Renal cortical epithelial cell (primary cell): ENCODE measurements at places on chromosomes 16 and 17. TPM values are rescaled to one million over a fixed set of nuclear protein-coding genes. Genes with fewer than 3 reads are reported as not detected.

Gene CDC6
- 2.6 and 19.1 TPM in 2 replicates for total RNA-seq

Gene ACE
- total RNA-seq = 0.52 and 0.55 TPM in 2 replicates

Gene CTRL
- 0.15 and 0.69 TPM in 2 replicates for total RNA-seq

Gene RSPRY1
- 73.8 and 91.1 TPM in 2 replicates for total RNA-seq

Gene KRT23
- total RNA-seq = 1.2 and 68.1 TPM in 2 replicates

Gene KRT25
- not detected in 2 replicates for total RNA-seq

Gene HOXB4
- 2.1 and 8.7 TPM in 2 replicates for total RNA-seq

Gene GUCY2D
- not detected in 2 replicates for total RNA-seq

Gene VAT1L
- 0.10 TPM in 1 of 2 replicates, not detected in the other for total RNA-seq

Gene KRTAP4-3
- not detected in 2 replicates for total RNA-seq

Gene SLC52A1
- total RNA-seq = 0.52 and 0.55 TPM in 2 replicates

Gene EPOP
- 2.1 and 2.6 TPM in 2 replicates for total RNA-seq

Gene WNT3
- 1.4 and 1.9 TPM in 2 replicates for total RNA-seq

Gene TLCD3A
- 21.6 and 26.0 TPM in 2 replicates for total RNA-seq

Gene NPIPB9
- total RNA-seq = 4.5 TPM in 1 of 2 replicates, not detected in the other

Gene CSH1
- not detected in 2 replicates for total RNA-seq

Gene MSRB1
- 9.6 and 10.8 TPM in 2 replicates for total RNA-seq

Gene SLC43A2
- total RNA-seq = 8.9 and 33.1 TPM in 2 replicates

Gene KRTAP3-2
- total RNA-seq = not detected in 2 replicates

Gene VKORC1
- 89.1 and 128 TPM in 2 replicates for total RNA-seq

DNA sequence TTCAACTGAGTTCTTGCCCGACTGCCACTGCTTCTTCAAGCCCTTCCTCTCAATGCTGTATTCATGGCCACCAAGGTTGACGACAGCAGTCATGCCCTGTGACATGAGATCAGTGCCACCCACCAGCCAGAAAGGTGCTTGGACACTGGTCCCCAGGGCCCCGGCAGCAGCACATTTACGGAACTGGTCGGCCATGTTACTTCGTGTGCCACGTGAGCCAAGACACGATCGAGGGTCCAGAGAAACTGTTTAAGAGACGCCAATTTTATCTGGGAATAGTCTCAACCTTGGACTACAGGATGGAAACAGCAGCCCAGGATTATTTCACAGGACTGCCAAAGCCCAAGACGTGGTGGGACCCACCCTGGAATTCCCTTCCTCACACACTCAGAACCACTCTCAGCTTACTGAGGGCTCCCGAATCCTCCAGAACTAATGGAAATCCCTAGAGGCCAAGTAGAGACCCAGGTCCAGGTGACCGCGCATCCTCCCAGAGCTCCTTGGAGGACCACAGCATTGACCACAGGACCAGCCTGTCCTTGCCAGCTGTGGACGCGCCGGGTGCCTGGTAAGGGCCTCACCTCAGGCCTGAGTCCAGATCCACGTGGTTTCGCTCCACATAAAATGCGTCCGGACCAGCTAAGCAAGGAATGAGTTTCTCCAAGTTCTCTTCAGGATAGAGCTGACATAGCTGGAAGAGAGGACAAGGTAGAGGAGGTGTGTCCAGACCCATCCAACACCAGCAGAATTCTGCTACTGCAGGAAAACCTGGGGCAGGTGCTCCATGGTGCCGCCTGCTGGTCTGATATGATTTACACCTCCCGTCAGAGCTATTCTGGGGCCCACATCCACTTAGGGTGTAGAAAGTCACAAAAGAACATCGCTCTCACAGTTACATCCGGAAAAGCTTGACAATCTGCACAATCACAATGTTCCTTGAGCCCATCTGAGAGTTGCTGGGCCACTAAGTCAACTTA is 28.2 kb downstream of the MAP1LC3B start:
- no peak for DNase-seq

GRCh38 chr17:68794636-68795434 is 160.4 kb downstream of the ABCA8 start:
- DNase-seq = no peak

- no peak for DNase-seq
Measured at GRCh38 chr17:9886141-9886930, 18.7 kb downstream of the RCVRN start.

- DNase-seq = no peak
Measured at GRCh38 chr16:30418350-30419181, 11.2 kb downstream of the ZNF771 start.

DNA sequence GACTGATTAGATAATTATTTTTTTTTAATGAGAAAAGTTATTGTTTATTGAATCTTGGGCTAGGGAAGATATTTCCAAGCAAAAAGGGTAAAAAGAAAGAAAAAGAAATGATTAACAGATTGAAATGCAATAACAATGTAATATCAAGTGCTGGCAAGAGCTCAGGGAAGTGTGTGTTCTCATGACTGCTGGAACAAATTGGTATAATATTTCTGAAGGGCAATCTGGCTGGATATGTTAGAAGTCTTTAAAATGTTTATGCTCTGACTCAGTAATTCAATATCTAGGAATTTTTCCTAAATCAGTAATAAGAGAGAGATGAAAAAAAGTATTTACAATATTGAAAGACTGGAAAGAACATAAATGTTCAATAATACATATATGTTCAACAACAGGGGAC is 7.6 kb upstream of the ZNF624 start:
- no peak for DNase-seq

DNA sequence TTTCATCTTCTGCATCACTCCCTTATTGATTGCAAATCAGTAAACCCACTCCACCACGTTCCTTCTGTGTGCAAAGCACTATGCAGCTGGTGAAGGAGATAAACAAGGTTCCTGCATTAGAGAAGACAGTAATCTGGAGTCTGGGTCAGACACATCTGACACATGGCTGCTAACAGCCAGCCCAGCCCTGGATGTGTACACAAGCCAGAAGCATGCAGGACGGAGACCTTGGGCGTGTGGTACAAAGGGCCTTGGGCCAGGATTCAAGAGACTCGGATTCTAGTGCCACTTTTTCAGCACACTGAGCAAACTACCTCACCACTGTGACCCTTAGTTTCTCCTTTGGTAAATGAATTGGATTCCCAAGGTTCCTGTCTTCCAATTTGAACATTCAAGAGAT is 86.6 kb upstream of the DNAH9 start:
- DNase-seq = no peak

GRCh38 chr17:82103553-82104451 is 5.8 kb upstream of the FASN start:
- DNase-seq = peak; percentile 56

DNA sequence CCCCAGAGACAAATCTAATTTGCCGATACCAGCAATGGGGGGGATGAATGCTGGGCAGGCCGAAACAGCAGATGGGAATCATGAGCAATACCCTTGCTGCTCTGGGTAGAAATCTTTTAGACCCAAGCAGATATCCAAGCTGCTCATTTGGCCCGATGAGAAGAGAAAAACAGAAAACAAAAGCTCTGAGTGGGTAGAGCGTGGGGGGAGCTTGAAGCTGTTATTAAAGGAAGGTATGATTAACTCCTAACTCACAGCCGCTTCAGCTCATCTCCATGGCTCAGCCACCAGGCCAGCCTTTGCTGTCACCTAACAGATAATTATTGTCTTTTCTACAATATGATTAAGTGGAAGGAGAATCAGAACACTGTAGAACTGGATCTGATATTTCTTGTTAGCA is 58.3 kb downstream of the VPS35L start:
- no peak for DNase-seq

DNA sequence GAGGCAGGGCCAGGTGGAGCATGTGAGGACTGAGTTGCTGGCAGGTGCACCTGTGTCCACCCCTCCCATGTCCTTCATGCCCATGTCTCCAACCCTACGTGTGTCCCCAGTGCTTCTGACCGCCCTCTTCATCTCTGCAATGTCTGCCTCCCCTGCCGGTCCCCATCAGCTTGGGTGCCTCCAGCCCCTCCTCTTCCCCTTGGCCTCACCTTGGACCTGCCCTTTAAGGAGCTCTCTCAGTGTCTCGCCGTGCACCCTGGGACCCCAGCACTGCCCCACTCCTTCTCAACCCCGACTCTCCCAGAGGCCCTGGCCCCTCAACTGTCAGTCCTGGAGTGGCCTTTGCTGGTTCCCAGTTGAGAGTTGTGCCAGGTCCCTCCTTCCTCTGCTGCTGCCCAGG is 15.0 kb downstream of the RIPOR1 start:
- no peak for DNase-seq

- peak; percentile 34 for DNase-seq
Measured at GRCh38 chr17:79838522-79839274, 542 bp downstream of the CBX4 start.

DNA sequence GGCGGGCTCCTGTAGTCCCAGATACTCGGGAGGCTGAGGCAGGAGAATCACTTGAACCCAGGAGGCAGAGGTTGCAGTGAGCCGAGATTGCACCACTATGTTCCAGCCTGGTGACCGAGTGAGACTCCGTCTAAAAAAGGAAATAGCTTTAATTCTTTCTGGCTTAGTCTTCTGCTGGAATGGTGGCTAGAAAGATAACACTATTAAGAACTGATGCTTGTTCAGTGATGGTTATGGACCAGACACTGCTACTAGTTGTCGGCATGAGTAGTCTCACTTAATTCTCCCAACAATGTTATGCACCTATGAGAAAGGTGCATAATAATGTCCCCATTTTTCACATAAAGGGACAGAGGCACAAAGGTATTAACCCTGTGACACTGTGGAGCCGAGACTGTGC is 188.7 kb downstream of the HS3ST3A1 start:
- DNase-seq = no peak

GRCh38 chr17:81027591-81028505 is 7.1 kb upstream of the BAIAP2 start:
- DNase-seq = no peak

GRCh38 chr16:87921236-87921773 is 15.0 kb downstream of the CA5A start:
- no peak for DNase-seq

DNA sequence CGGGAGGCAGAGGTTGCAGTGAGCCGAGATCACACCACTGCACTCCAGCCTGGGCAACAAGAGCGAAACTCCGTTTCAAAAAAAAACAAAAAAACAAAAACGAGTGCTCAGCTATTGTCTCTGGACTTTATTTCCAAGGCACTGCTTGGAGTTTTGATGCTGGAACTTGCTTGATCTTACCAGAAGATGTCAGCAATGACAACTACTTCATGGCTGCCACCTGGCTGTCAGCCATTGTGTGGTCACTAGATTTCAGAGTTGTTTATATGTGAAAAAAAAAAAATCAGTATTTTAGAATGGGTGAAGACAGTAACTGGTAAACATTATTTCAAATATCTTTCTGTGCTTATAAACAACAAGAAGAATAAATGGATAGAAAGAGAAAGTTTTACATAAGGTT is 26.3 kb upstream of the OR4D1 start:
- peak; percentile 30 for DNase-seq

DNA sequence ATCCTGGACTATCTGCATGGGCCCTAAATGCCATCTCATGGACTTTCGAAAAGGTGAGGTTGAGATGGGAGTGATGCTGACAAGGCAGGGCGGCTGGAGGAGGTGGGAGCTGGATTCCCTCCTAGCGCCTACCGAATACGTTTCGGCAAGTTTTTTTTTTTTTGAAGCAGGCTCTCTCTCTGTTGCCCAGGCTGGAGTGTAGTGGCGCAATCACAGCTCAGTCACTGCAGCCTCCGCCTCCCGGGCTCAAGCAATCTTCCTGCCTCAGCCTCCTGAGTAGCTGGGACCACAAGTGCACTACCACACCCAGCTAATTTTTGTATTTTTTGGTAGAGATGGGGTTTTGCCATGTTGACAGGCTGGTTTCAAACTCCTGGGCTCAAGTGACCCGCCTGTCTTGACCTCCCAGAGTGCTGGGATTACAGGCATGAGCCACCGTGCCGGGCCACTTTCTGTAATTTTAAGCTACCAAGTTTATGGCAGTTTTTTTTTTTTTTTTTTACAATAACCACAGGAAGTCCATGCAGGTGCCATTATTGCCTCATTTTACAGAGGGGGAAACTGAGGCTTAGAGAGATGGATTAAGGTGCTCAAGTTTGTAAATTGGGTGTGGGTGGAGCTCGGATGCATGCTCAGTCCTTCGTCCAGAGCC is 246.4 kb downstream of the PRKCA start:
- no peak for DNase-seq

DNA sequence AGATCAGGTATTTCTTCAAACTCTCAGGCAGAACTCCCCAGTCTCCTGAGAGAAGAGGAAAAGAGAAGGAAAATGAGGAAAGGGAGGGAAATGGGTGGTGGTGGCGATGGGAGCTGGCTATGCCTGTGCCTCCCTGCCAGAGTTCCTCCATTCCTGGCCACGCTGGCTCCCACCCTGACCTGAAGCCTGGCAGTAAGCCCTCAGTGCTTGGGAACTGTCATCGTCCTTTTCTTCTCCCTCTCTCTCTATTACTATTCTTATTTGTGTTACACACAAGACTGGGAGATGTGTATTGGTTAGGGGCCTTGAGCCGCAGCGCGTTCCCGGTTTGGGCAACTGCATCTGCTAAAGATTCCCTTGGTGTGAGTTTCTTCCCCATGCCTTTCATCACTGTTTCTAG is 44.6 kb downstream of the GOSR1 start:
- DNase-seq = no peak

- DNase-seq = peak; percentile 100
Measured at GRCh38 chr17:17445925-17446665, 30.7 kb upstream of the MED9 start.

DNA sequence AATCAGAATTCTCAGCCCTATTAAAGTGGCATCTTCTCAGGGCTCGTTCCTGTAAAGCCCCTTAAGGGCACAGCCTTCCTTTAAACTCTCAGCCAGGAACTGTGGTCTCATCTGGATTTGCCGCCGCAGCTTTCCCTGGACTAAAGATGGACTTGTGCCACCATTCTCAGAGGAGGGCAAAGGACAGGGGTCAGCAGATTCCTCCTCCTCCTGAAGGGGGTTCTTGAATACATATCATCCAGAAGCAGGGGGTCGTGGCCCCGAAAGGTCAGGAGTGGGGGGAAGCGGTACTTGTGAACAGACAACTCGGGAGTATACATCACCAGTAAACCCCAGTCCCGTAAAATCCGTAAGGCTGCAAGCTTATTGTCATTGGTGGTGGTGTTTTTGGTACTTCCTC is 174.8 kb downstream of the RPTOR start:
- no peak for DNase-seq

DNA sequence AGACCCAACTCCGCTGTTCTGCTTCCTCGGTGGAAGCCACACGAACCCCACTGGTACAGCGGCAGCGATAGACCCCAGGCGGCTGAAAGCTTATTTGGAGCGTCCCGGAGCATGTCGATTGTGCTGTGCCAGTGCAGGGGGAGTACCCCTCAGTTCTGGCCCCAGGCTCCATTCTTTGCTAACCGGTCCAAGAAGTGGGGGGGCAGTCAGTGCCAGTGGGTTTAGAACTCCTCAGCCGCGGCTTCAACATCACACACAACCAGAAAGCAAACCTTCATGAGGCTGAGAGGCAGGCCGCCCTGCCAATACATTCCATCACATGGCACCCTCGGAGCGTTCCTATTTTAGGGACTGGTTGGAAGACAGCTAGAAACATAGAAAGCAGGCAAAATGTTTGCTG is 1.7 kb upstream of the MNT start:
- DNase-seq = no peak

GRCh38 chr17:81082177-81083073 is 47.5 kb downstream of the BAIAP2 start:
- DNase-seq = peak; percentile 58
